Kidney glomerular epithelial cell (primary cell): ENCODE measurements at places on chromosomes 4 and X.

DNA sequence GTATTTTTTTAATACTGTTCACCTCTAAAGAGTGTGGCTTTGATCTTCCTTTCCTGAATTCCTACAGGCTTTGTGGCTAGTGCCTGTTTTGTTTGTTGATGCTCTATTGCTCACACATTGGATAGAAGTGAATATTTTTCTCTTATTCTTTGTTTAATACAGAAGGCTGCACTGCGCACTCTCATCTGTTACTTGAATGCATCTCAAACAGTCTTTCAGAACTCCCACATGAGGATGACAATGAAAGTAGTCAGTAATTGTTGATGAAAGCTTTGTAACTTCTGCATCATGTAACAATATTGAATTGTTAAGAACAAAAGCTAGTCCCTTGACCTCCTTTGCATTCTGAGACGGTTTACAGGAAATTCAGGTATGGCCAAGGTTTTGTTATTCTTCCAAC, 29.1 kb upstream of the GALNT7 start:
- DNase-seq, result peak; percentile 32

GRCh38 chr4:52748432-52748831, 2.8 kb downstream of the ERVMER34-1 start:
- DNase-seq, result no peak

- no peak for DNase-seq
These were observed 547.0 kb upstream of the LCORL start for GRCh38 chr4:18568600-18568999.

- DNase-seq, result no peak
These were observed 21.1 kb upstream of the UBA1 start for GRCh38 chrX:47172549-47172948.

DNA sequence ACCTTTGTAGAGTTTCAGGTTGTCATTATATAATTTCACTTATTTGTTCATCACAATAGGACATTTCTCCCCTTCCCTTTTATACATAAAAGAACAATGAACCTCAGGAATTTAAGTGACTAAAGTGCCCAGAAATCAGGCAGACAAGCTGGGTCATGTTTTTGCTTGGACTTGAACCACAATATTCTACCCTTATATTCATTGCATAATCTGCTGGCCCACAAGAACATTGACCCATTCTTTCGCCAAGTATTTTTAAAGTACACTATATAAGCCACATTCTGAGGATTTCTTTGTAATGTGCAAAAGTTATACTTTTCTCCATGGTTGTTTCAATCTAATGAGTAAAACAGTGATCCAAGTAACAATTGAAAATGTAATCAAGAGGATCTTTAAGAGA, 637.5 kb upstream of the SLIT2 start:
- no peak for DNase-seq

- peak; percentile 15 for DNase-seq
These were observed 327.4 kb downstream of the PPP3CA start for GRCh38 chr4:101019941-101020401.

- DNase-seq, result no peak
These were observed 6.7 kb downstream of the ARSJ start for GRCh38 chr4:113972781-113973180.

- no peak for DNase-seq
These were observed 1.3 kb upstream of the TET2 start for GRCh38 chr4:105145156-105145902.
